ENCODE measurements at places on chromosomes 4 and X. TPM values are rescaled to one million over a fixed set of nuclear protein-coding genes. Genes with fewer than 3 reads are reported as not detected.

DNA sequence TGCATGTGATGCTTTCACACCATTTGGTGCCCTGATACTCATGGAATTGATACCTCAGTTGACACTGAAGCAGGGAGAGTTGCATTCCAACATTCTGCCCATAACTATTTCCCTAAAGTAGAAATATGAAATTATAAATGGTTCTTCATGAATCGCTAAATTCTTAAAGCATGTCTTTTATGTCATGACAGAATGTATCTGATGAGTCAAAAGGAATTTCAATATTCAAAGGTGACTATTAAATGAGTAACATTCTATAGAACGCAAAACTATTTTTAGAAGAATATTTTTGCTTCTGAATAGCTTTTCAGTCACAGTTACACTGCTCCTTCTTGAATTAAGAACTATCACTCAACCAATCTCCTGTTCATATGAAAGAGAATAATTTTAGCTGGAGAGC is 152.8 kb downstream of the ADGRA3 start:
- DNase-seq, result no peak

DNA sequence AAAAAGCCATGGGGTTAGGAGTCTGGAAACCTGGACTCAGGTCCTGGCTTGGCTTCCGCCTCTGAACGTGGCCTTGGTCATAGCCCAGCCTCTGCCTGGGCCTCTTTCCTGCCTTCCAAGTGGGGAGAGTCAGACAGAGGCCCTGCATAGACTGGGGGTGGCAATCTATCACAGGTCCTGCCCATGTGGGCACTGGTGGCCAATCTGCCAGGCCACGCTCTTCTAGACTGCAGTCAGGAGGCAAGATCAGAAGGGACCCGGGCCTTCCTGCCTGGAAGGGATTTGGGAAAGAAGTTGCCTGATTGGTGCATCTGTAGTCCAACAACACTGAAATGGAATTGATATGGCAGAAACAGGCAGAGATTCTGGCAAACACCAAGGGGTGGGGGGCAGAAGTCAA is 46.1 kb downstream of the CNGA2 start:
- no peak for DNase-seq

- DNase-seq, result no peak
Observed at GRCh38 chr4:128006592-128006991, 41.4 kb downstream of the ABHD18 start.

GRCh38 chrX:39814391-39814790 is 283.4 kb downstream of the BCOR start:
- DNase-seq, result peak; percentile 13

GRCh38 chr4:61277785-61278760 is 77.9 kb downstream of the ADGRL3 start:
- DNase-seq, result no peak

- DNase-seq, result no peak
Observed at GRCh38 chrX:103710609-103711008, at the start of gene TMEM31. Gene TMEM31 (plus strand): TSS chrX:103710909. CDS start chrX:103712259, 1,350 bp downstream.

DNA sequence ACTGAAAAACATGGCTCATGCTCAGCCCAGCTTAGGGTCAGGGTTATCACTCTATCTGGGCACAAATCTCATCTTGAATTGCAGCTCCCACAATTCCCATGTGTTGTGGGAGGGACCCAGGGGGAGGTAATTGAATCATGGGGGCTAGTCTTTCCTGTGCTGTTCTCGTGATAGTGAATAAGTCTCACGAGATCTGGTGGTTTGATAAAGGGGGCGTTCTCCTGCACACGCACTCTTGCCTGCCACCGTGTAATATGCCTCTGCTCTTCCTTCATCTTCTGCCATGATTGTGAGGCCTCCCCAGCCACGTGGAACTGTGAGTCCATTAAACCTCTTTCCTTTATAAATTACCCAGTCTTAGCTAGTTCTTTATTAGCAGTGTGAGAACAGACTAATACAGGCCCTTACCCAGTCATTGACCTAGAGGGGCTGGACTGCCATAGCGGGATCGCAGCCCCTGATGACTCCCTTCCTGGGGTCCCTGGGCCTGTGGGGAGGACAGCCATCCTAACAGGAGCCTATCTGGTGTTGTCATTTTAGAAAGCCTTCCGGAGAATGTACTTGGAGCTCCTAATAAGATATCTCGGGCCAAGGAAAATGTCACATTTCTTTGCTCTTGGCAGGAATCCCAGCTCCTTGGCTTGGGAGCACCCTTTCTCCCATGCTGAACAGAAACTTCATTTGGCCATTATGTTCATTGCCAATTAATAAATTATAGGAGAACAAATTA is 112.6 kb downstream of the PHKA2 start:
- DNase-seq, result no peak

- no peak for DNase-seq
Observed at GRCh38 chrX:24494647-24495075, 29.6 kb downstream of the PDK3 start.

DNA sequence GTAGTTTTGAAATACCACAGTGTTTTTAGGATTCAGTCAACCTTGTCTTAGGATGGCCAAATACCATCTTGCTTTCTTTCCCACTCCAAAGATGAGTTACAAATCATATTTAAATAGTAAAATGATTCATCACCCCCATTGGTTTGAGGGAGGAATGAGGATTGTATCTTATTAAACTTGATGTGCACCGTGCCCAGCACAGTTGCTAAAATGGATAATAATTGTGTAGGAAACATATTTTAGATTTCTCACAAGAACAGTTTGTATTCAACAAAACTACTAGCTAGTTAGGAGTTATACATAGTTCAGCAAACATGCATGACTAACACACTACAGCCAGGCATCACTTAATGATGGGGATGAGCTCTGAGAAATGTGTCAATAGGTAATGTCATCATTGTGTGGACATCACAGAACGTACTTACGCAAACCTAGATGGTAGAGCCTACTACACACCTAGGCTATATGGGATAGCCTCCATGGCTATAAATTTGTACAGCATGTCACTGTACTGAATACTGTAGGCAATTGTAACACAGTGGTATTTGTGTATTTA is 245.4 kb downstream of the FBXW7 start:
- no peak for DNase-seq

GRCh38 chrX:139202742-139203420 is 327.7 kb upstream of the F9 start:
- DNase-seq, result no peak

DNA sequence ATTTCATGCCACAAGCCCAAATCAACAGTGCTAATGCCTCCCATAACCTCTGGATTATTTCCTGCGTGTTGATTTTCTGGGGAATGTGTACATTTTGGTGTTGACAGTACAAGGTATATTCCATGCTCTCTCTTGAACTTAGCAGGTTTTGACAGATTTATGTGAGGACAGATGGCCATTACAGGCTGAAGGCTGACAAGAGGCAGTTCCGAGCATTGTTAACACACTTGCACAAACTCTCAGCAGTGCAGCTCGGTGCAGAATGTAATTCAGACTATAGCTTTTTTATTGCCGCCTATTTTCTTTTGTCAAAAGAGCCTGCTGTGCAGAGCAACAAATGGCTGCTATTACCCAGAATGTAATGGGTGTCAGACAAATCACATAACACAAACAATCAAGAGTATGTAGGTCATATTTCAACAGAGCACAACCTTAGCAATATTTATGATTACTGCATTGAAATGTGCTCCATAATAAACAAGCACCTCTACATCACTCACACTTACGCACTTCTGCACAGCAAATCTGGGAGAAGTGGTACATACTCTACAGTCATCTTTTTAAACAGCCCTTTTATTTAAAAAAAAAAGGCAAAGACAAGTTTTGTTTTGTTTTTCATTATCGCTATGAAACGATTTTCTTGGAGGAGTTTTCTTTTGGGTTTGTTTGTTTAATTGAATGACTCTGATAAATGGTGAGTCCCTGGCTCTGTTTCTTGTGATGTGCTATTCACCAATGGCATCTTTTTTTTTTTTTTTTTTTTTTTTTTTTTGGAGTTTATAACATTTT is 71.6 kb downstream of the PPARGC1A start:
- DNase-seq, result no peak

Gene CCKAR
- not detected for total RNA-seq

- no peak for DNase-seq
Observed at GRCh38 chr4:185341377-185341776, 54.3 kb downstream of the LRP2BP start.

Gene RBM47
- 3.4 TPM for total RNA-seq

DNA sequence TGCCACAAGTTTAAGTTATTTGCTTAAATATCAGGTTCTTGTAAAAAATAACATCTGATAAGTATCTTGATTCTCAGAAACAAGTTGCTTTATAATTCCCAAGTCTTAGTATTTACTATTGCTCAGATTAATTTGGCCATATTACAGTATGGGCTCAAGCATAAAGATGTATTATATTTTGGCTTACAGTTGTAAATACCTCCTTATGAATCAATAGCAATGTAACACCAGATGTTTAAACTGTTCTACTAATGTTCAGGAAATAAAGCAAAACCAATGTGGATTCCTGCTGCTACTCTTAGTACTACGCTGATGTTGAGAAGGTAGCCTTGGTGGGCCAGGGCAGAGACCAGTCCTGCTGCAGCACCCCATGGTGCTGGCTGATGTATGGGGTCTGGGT is 102.7 kb downstream of the MGST2 start:
- DNase-seq, result no peak

All from T-helper 17 cell (primary cell).